Psoas muscle (tissue), 8 donors: ENCODE measurements at places on chromosomes 1 and 21. TPM values are rescaled to one million over a fixed set of nuclear protein-coding genes. Genes with fewer than 3 reads are reported as not detected.

GRCh38 chr1:109840011-109840629 lies 70.5 kb upstream of the CSF1 start:
- H3K4me3 ChIP-seq, result no peak overlapping the region
- no peaks in the 10 kb centered on the region for H3K36me3 ChIP-seq
- no peaks in the 10 kb centered on the region for H3K4me1 ChIP-seq
- H3K27ac ChIP-seq, result no peak overlapping the region
- no peaks in the 10 kb centered on the region for H3K27me3 ChIP-seq

The ARHGEF2 gene
- total RNA-seq, result 48.7 TPM

DNA sequence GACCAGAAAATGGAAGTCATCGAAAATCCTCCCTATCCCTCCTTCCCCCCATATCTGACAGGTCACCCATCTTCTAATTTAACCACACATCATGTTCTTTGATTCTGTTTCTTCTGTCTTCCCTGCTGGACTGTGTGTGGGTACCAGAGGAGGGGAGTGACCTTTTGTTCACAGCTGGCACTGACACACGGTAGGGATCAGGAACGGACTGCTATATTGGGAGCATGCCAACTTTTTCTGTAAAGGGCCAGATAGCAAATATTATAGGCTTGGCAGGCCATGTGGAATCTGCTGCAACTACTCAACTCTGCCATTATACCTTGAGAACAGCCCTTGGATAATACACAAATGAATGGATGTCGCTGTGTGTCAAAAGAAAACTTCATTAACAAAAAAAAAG lies 7.5 kb upstream of the TOMM20 start:
- H3K27me3 ChIP-seq, result no peaks in the 10 kb centered on the region
- H3K36me3 ChIP-seq, result peaks cover 93% of the 10 kb centered on the region
- no peak overlapping the region for H3K4me3 ChIP-seq

- H3K4me3 ChIP-seq, result no peak overlapping the region
- no peaks in the 10 kb centered on the region for H3K36me3 ChIP-seq
- peaks cover 14% of the 10 kb centered on the region for H3K4me1 ChIP-seq
- H3K27ac ChIP-seq, result peak overlapping the region; percentile 67
Measured at GRCh38 chr1:21764615-21765423, 18.1 kb downstream of the USP48 start.

DNA sequence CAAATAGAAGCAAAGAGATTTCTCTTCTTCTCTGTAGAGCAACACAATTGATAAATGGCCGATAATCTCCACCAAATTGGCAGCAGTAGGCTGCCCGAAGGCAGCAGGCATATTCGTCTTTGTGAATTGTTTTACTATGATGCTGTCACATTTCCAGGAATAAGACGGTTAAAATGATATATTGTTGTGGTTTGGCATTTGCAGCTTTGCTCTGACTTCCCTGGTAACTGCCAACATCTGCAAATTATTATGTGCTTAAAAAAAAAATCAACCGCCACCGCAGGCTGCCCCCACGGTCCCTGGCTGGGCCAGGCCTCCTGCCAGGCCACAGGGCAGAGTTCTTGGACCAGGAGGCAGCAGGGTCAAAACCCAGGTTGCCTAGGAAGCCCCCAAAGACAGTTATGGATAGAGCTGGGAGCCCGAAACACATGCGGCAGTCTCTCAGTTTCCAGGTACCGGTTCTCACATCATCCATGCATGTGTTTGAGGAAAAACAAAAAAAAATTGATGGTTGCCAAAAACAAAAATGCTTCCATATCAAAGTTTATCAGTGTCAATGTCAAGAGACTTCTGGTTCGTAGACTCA lies 179.3 kb downstream of the ETS2 start:
- H3K27me3 ChIP-seq, result no peaks in the 10 kb centered on the region
- peaks cover 61% of the 10 kb centered on the region for H3K4me1 ChIP-seq
- DNase-seq, result no peak
- H3K36me3 ChIP-seq, result no peaks in the 10 kb centered on the region
- H3K4me3 ChIP-seq, result peak overlapping the region; percentile 53

DNA sequence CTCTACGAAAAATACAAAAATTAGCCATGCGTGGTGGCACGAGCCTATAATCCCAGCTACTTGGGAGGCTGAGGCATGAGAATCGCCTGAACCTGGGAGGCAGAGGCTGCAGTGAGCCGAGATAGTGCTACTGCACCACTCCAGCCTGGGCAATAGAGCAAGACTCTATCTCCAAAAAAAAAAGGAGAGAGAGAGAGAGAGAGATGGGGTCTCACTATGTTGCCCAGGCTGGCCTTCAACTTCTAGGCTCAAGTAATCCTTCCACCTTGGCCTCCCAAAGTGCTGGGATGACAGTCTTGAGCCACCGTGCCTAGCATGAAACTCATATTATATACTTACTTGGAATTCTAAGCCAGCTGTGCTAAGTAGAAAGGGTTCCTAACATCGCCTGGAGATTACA lies 29.7 kb downstream of the PSMB2 start:
- no peaks in the 10 kb centered on the region for H3K27me3 ChIP-seq
- H3K27ac ChIP-seq, result no peak overlapping the region
- H3K36me3 ChIP-seq, result peaks cover 7% of the 10 kb centered on the region
- H3K4me3 ChIP-seq, result no peak overlapping the region
